ENCODE measurements at places on chromosomes 7 and 10. TPM values are rescaled to one million over a fixed set of nuclear protein-coding genes. Genes with fewer than 3 reads are reported as not detected.

RTKN2 gene
- 0.79 TPM for total RNA-seq

BRI3 gene
- total RNA-seq: 64.0 TPM

RBM20 gene
- not detected for total RNA-seq

DNA sequence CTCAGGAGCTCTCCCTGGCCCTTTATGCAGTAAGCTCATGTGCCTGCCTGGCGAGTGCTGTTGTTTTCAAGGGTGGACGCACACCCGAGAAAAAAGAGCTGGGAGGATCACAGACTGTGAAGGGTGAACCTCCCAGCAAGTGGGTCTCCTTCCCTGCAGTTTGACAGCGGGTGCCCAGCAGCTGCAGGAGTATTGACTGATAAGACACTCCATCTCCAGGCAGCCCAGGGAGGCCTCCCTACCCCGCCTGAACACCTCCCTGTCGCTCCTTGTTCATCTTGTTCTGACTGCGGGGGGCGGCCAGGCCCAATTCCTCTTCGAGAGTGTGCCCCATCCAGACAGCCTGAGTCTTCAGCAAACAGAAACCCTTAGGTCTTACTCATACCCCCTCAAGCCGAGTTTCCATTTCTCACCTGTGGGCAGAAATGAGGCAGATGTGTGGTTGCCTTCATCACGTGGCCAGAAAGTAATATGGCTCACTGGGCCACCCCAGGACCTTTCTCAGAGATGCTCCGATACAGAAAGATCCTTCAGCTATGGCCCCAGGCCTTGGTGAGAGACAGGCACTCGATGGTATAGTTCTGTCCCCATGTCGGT, 17.2 kb downstream of the MDH2 start:
- DNase-seq: no peak

- peak; percentile 100 for DNase-seq
These were observed 28.2 kb downstream of the PFKP start for GRCh38 chr10:3095373-3096139.

GRCh38 chr10:104895541-104895940, 254.5 kb downstream of the SORCS3 start:
- no peak for DNase-seq

DNA sequence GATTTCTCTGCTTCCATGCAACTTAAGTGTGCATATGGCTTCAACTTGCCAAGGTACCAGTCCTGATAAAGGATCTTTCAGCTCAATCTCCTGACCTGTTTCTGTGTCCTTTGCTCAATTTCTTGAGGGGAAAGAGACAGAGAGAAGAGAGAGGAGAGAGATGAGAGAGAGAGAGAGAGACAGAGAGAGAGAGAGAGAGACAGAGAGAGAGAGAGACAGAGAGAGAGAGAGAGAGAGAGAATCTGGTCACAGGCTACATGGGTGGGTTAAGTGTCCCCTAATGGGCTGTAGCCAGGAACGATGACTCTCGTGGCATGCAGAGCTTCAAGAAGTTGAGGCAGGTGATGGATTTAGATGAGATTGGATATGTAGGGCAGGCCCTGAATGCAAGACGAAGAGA, 335.2 kb upstream of the PRKCQ start:
- DNase-seq: no peak

Data from bronchial epithelial cell (primary cell).